Stomach (tissue), 19 donors: ENCODE measurements at places on chromosomes 11 and 22.

GRCh38 chr22:29117799-29118477 lies 45.1 kb downstream of the KREMEN1 start:
- no peak for DNase-seq

DNA sequence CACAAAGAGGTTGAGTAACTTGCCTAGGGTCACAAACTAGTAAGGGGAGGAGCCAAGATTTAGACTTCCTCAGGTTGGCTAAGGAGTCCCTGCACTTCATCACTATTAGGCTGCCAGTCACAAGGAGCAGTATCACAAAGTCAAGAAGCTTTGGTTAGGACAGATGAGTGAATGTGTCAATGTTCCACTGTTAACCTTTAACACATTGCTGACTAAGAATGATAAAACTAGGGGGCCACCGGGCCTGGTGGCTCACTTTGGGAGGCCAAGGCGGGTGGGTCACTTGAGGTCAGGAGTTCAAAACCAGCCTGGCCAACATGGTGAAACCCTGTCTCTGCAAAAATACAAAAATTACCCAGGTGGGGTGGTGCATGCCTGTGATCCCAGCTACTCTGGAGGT lies 32.0 kb downstream of the TMEM123 start:
- DNase-seq = no peak

DNA sequence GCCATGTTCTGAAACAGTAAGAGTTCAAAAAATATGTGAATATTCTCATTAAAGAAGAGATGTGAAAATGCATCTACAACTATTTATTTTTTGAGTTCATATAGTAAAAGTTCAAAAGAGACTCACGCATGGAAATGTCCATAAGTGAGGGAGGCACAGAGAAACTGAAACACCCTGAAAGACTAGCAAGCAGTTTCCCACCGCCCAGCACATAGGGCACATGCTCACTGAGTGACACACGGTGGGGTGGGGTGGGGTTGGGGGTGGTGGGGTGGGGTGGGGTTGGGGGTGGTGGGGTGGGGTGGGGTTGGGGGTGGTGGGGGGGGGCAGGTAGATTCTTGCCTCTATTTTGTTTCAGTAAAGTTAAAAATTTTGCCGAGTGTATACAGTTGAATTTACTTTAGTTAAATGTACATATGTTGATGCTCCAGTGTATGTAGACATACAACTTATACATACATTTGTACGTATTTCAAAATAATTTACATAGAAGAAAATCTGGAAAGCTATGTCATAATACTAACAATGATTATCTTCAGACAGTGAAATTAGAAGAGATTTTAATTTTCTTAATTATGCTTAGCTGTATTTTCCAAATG lies 6.3 kb downstream of the CCDC34 start:
- no peak for DNase-seq

DNA sequence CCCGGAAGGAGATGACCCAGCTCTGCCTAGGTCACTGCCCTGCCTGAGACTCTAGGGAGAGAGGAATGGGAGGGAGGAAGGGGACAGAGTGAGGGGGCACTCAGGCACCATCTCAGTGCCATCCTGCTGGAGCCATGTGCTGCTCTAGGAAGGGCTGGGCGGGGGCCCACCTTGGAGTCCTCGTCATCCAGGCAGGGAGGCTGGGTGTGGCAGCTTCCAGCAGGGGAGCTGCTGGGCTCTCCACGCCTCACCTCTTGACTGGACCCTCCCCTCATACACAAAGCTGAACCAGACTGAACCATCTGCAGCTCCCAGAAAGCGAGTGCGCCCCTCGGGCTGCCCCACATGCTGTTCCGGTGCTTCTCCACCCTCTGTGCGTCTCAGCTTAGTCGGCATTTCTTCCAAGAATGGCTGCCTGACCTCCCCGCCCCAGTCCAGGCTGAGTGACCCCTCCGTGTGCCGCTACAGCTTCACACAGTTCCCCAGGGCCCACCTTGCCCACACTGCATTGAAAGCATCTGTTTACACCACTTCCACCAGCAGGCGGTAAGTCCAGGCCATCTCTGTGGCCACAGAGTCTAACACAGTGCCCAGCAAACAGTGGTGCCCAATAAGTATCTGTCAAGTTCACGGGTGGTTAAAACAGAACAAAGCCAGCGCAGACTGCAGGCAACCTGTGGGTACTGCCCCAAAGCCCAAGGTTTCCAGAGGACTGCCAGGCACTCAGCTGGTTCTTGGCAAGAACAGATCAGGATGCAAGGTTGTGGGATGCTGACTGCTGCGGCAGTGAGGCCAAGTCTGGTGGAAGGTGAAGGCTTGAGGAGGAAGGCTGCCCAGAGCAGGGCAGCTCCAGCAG lies 9.4 kb upstream of the TRIM29 start:
- DNase-seq = peak; percentile 12

DNA sequence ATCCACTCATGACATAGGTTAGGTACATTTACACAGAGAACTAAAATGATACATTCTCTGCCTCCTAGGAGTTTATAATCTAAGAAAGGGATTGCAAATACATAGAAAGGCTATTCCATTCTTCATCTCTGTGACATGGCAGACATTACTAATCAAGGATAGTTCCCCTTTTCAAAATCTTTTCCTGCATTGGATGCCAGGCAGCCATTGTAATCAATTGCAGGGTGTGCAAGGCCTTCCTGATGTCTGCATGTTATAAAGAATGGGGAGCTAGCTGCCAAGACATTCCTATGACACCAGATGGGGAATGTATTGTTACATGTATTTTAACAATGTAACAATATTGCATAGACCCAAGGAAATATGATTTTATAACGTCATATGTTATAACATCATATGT lies 82.0 kb downstream of the KIRREL3 start:
- no peak for DNase-seq

- DNase-seq = no peak
These were observed 29.3 kb downstream of the EIF3F start for GRCh38 chr11:8016440-8016839.

DNA sequence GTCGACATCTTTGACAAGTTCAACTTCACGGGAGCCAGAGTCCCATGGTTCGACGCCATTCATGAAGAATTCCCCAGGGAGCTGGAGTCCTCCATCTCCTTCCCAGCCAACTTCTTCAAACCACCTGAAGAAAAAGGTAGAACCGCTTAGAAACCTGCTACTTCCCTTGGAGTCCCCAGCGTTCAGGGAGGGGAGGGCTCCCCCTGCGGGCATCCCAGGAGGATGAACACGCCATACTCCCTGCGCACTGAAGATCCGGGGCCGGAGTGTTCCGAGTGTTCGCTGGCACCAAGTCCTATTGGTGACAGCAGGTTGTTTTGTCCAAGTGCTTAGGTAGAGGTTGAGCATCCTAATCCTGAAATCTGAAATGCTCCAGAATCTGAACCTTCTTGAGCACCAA lies 51.7 kb upstream of the PRODH start:
- DNase-seq = no peak

GRCh38 chr22:17548756-17549035 lies 14.6 kb upstream of the SLC25A18 start:
- DNase-seq = no peak

DNA sequence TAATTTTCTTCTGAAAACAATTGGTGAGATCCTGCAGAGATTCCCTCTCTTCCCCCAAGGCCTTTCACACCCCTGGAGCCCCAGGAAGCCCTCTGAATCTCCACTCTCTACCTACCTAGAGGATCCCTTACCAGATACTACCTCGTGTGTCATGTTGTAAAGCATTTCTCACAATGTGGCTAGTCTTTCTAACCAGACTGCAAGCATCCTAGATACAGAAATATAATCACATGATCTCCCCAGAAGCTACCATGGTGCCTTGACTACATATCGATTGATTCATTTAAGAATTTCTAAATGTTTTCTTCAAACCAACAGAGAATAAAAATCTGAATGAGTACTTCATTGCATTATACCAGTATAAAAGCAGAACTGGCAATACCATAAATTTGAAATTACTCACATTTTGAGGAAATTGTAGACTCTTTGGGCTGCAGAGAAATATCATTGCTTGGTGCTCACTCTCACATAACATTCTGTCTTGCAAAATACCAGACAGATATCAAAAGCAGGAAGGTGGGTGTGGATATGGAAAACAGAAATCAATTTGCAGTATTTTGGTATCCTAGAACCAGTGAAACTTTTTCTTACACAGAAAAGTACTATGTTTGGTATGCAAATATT lies 113.5 kb downstream of the MAML2 start:
- no peak for DNase-seq

DNA sequence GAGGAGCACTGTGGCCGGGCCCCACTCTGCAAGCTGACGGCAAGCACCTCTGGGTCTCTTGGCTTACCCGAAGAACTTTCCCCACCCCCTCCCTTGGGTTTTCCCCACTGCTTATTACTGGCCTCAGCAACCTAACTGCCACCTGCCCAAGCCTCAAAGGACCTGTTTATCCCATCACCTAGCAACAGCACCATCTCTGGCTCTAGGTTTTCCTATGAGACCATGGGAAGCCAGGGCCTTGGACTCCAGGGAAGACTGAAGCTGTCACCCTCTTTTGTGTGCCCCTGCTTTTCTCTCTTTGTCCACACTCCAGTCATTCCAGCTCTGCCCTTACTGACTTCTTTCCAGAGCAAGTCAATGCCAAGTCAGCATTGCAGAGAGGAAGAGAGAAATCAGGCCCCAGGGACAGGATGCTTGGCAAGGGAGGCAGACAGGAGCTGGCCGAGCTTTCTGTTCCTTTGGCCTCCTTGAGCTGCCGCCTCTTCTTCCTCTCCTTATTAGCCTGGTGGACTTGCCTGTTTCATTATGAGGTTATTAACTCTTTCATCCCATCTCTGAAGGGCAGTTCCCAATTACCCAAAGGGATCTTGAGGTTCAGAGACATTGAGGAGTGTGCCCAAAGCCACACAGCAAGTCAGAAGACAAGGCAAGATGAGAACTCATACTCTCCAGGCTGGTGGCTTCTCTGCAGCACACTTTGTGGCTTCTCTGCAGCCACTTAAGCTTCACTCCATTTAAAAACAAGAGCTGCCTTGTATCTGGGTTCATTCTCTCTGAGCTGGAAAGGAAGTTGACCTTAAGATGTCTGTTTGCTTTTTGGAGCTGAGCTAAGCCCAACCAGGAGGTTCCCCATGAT lies at the start of gene SMIM35:
Gene SMIM35, minus strand, starts transcription at position 51 of the 856 bp plus-strand sequence. CDS start 206 bp downstream, outside the sequence.
- no peak for DNase-seq

GRCh38 chr11:33399421-33399820 lies 142.2 kb downstream of the HIPK3 start:
- no peak for DNase-seq

DNA sequence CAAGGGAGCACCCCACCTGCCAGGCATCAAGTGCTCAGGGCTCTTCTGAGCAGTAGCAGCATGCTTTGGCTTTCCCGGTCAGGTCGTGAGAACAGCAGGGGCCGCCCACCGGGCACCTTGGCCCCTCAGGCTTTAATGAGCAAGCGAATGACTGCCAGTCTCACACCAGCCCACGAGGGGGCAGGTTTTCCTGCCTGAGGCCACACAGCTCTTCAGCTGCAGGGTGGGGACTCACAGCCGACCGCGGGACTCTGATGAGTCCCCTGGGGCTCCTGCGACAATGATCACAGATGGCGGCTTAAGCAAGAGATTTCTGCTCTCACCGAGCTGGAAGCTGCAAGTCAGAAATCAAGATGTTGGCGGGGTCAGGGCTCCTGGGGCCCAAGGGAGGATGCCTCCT lies 14.3 kb upstream of the FGF19 start:
- peak; percentile 63 for DNase-seq

DNA sequence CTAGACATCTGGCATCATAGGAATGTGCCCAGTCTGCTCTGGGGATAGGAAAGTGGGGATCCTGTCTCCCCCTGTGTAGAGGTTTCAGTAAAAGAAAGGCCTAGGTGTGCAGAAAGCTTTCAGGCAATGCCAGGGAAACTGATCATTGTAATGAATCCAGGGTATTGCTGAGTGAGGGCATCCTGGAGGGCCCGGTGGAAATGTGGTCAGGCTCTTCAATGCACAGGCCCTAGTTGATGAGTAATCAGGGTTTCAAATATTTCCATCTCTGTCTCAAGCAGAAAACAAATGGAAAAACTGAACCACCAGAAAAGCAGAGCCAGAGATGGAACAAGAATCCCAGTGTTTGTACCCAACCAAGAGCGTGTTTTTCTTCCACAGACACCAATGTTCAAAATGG lies 2.0 kb downstream of the CD3E start:
- DNase-seq = no peak

DNA sequence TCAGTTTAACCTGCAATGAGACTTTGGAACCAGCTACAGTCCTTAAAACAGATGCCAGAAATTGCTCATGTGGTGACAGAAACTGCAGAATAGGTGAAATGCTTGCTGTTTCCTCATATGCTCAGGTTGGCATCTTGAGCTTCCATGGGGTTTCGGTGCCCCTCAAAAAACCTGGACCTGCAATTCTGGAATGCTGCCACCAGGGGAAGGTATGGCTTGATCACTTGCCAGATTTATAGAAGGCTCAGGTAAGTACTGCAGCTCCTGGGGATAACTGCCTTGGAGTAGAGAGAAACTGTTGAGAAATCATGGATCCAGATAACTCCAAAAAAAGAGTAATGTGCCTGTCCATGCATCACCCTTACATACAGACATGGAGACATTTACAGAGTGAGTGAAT lies 113.0 kb downstream of the CTTN start:
- no peak for DNase-seq

DNA sequence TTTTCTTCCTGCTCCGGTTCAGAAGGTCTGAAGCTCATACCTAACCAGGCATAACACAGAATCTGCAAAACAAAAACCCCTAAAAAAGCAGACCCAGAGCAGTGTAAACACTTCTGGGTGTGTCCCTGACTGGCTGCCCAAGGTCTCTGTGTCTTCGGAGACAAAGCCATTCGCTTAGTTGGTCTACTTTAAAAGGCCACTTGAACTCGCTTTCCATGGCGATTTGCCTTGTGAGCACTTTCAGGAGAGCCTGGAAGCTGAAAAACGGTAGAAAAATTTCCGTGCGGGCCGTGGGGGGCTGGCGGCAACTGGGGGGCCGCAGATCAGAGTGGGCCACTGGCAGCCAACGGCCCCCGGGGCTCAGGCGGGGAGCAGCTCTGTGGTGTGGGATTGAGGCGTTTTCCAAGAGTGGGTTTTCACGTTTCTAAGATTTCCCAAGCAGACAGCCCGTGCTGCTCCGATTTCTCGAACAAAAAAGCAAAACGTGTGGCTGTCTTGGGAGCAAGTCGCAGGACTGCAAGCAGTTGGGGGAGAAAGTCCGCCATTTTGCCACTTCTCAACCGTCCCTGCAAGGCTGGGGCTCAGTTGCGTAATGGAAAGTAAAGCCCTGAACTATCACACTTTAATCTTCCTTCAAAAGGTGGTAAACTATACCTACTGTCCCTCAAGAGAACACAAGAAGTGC lies 661 bp upstream of the MALAT1 start:
- DNase-seq = peak; percentile 88

DNA sequence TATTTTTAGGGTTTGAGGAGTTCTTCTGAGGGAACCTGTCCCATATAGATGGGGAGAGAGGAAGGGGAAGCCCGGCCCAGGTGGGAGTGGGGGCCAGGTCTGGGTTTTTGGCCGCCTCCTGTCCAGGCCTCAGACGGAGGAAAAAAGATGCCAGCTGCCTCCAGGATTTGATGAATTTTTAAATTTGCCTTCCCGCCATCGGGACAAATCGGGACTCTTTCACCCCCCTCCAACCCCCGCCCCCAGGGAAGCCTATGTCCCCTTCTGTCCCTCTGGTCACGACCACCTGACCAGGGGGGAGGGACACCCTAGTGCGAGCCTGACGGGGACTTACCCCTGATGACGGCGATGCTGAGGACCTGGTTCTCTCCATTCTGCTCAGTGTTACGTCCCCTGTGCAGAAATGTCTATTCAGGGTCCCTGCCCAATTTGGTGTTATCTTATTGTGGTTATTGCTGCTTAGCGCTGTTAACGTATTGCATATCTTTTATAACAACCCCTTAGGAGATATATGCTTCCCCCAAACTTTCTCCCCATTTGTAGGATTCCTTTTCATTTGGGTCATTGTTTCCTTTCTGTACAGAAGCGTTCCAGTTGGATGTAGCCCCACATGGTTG lies 115.9 kb upstream of the GRK3 start:
- no peak for DNase-seq
